ENCODE measurements at places on chromosomes 2 and 18.
A peak's percentile ranks its signal among the peaks of the same experiment; 100 is the strongest.

GRCh38 chr18:46257366-46257765, 153.2 kb downstream of the HAUS1 start:
- no peak for DNase-seq

DNA sequence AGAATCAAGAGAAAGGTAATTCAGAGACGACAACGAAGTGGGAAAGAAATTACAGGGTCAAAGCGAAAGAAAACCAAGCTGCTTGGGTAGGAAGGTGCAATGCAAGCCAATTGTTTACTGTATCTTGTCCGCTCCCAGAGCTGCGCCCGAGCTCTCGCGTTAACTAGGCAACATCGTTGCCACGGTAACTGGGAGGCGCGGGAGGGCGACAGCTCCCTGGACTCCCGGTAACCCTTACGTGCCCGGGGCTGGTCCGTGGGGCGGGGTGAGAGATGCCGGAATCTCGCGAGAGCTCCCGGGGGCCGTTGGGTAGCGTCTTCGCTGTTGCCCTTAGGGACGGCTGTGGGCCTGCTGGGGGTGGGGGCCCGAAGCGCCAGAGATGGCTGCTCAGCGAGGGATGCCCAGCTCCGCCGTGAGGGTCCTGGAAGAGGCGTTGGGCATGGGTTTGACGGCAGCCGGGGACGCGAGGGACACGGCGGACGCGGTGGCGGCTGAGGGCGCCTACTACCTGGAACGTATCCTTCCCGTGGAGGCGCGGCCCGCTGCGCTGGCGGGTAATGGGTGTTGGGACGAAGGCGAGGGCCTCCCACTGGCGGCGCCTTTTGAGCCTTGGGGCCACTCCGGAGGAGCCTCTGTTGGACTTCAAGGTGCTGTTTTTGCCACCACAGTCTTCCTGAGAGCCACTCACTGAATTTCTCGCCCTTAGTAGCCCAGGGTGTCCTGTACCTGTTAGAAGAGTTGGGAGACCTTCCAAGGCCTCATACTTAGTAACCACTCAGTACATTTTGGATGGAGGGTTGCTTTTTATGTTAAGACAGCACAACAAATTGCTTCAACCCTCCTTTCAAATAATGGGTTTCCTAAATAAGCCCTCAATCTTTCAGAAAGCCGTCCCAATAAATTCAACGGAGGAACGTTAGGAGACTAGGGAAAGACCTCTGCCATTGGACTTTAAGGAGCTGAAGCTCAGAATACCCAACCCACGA, at the start of gene SPAG16:
SPAG16 (plus strand) TSS at position 360 of the 986 bp plus-strand sequence.
- peak; percentile 85 for DNase-seq

- DNase-seq, result peak; percentile 7
Observed at GRCh38 chr2:237581751-237582746, 8.5 kb downstream of the RAB17 start.

- DNase-seq, result no peak
Observed at GRCh38 chr18:28512357-28512756, 335.4 kb upstream of the CDH2 start.

DNA sequence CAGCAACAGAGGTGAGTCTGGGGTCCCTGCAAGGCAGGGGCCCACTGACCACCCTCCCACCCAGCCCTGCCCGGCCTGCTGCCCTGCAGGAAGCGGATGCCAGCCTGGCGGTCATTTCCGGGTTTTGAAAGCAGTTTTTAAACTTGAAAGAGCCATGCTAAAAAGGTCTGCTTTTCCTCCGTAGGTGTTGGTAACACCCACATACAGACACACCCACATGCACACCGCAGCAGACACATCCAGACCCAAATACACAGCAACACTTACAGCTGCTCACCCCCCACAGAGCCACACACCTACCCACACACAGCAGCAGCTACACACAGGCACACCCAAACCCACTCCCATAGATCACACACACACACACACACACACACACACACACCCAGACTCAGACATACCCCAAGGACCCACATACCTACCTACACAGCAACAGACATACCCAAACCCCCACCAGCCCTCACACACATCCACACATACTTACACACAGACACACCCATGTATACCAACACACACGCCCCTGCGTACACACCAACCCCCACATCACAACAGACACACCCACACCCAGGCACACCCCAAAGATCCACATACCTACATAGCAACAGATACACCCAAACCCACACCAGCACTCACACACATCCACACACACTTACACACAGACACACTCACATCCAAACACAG, 7.6 kb downstream of the ZFP36L2 start:
- DNase-seq, result no peak

- DNase-seq, result no peak
Observed at GRCh38 chr18:8695932-8696517, 9.3 kb upstream of the MTCL1 start.

GRCh38 chr2:236256366-236256985, 7.7 kb downstream of the ASB18 start:
- no peak for DNase-seq

- no peak for DNase-seq
Observed at GRCh38 chr18:28357766-28358401, 181.0 kb upstream of the CDH2 start.

GRCh38 chr2:45388541-45389100, 222.4 kb downstream of the SRBD1 start:
- DNase-seq, result no peak

- DNase-seq, result no peak
Observed at GRCh38 chr2:178059681-178060080, 12.9 kb downstream of the PDE11A start.

- no peak for DNase-seq
Observed at GRCh38 chr18:30192216-30192615, 850.3 kb downstream of the DSC3 start.

GRCh38 chr2:95076705-95077529, 44.7 kb downstream of the MRPS5 start:
- DNase-seq, result no peak

GRCh38 chr2:14272396-14273075, 360.0 kb upstream of the LRATD1 start:
- no peak for DNase-seq

DNA sequence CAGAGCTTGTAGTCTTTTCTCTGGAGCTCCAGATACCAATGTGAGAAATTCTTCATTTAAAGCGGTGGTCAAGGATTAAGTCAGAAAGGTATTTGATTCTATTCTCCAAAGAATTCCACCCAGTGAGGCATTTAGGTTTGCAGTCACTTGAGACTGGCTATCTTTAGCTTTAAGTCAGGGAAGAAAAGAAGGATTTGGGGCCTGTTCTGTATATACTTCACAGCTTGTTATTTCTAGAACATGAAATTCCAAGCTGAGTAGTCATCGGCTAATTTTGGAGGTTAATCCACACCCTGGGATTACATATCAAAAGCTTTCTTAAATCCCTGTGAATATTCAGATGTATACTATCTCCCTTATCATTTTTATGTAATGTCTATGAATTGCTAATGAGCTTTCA, 39.4 kb downstream of the MYOM1 start:
- no peak for DNase-seq

All from AG04449 (cell line).